Stimulated activated CD4-positive, alpha-beta T cell treated with anti-CD3 and anti-CD28 coated beads, Interleukin-15, amount 100 ng/mL, for 1 hour (primary cell): ENCODE measurements at places on chromosomes 2 and 18.

DNA sequence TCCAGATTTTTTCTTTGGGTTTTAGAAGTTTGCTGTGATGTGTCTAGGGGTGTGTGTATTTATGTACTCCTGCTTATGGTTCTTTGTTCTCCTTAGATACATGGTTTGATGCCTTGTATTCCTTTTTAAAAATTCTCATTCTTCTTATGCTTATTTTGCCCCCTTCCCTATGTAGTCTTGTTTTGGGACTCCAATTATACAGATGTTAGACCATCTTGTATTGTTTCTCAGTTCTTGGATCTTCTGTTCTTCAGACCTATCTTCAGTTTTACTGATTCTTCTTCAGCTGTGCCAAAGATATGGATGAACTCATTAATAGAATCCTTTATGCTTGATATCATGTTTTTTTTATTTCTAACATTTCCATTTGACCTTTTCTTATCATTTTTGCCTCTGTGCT lies 14.2 kb upstream of the MSL3B start:
- no peak for DNase-seq

DNA sequence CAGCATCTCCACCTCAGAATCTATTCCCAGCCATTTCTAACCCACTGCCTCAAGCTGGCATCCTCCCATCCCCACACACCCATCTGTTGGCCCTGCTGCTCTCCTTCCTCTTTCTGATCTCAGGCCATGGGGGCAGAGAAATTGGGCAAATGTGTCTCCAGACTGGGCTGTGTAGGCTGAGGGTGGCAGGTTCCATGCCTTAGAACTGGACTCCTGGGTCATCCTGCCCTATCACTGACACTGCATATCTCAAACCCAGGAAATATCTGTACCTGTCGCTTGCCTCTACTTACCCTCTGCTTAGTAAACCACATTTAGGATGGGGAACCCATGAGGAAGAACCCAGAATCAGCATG lies 1.8 kb downstream of the WNT10A start:
- DNase-seq = no peak

GRCh38 chr2:151786483-151786882 lies 41.7 kb downstream of the ARL5A start:
- DNase-seq = no peak

GRCh38 chr18:56200381-56200911 lies 437.9 kb downstream of the TXNL1 start:
- DNase-seq = no peak

DNA sequence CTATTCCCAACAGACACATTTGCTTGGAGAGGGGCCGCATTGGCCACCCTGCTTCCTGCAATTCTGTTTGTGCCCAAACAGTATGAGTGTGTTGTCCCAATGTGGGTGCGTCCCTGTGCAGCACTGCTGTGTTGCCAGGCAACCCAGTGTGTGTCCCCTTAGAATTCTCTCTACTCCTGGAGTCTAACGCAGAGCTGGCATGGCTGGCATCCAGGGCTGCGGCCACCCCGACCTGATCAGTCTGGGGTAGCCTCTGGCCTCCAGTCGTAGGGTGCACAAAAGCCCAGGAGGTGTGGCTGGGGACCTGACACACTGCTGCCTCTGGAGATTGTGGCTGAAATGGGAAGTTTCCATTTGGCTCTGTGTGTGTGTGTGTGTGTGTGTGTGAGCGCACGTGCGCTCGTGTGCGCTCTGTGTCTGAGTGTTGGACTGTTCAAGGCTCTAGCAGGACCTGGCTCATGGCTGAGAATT lies 48.0 kb downstream of the TEX44 start:
- DNase-seq = no peak

- DNase-seq = peak; percentile 35
Measured at GRCh38 chr18:11849841-11850634, 1.2 kb upstream of the CHMP1B start.

GRCh38 chr2:127094509-127095366 lies 12.2 kb downstream of the BIN1 start:
- no peak for DNase-seq

GRCh38 chr18:9429662-9429993 lies 45.7 kb upstream of the RALBP1 start:
- DNase-seq = no peak

GRCh38 chr2:165068487-165068757 lies 113.1 kb upstream of the SLC38A11 start:
- no peak for DNase-seq

DNA sequence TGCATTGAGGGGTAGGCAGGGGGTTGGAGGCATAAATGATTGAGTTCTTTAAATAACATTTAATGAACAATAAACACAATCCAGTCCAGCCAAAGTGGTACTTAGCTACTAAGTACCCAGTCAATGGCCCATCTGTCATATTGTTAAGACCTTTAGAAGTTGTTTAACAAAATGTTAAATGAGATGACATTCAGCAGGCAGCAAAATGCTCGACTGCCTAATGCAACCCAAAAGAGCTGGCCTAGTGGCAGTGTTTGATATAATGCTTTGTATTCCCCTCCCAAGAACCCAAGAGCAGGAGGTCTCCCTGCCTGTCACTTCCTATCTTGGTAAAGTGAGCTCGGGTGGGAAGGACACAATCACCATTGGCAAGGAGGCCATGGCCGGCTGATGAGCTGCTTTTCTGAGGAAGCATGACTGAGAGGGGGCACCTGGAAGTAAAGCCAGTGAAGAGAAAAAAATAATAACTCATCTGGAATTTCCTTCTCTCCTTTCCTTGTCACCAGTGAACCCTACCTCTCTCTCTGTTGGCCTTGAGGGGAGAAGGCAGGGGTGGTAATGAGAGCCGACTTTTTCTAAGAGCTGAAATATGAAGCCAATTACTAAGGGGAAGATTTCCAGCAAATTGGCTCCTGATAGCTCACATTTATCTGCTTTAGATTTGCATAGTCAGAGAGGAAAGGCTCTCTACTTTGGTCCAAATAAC lies 140.6 kb downstream of the C1D start:
- no peak for DNase-seq

DNA sequence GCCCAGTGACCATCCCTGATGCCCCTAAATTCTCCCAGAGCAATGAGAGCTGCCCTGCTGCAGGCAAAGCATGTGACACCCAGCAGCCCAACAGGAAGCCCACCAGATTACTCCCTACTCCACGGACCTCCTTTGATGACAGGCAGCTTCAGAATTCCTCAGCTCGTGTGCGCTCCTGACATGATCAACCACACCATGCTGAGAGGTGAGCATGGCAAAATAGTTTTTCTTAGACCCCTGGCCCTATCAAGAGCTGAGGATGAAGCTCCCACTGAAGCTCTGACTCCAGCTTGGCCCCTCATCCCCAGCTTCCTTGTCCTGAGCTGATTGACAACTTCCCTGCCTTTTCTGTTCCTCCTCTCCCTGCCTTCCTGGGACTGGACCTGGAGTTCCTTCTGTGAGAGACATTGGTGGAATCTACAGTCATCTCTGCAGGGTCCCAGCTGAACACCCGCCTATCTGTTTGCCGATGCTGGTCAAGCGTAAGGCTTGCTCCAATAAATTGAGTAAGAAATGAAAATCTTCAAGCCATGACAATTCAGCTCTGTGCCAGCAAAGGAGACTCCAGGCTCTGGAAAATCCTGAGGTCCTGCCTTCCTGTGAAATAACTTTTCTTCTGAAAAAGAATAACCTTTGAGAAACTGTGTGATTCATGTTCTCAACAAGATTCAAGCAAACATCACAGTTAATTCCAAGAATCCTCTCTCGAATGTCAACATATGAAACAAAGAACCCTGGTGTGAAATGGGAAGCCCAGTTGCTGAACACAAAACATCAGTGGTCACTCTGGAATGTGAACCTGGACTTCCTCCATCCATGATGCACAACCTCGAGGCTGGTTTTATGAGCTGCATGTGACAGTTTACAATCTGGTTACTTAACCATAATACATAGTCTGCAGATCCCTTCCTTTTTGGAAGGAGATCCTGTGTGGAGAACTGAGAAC lies 201.1 kb downstream of the SPP2 start:
- no peak for DNase-seq

DNA sequence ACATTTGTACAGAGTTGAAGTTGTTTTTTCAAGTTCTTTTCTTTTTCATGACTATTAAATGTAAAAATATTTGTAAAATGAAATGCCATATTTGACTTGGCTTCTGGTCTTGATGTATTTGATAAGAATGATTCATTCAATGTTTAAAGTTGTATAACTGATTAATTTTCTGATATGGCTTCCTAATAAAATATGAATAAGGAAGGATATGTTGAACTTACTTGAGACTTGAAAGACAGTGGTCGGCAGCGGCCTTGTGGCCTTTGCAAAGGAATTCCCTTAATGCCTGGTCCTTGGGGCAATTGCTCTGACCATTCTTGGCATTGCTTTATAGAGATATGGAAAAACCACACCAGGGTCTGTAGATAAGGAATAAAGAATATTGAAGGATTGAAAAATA lies 25.9 kb upstream of the TMEM87B start:
- DNase-seq = no peak

DNA sequence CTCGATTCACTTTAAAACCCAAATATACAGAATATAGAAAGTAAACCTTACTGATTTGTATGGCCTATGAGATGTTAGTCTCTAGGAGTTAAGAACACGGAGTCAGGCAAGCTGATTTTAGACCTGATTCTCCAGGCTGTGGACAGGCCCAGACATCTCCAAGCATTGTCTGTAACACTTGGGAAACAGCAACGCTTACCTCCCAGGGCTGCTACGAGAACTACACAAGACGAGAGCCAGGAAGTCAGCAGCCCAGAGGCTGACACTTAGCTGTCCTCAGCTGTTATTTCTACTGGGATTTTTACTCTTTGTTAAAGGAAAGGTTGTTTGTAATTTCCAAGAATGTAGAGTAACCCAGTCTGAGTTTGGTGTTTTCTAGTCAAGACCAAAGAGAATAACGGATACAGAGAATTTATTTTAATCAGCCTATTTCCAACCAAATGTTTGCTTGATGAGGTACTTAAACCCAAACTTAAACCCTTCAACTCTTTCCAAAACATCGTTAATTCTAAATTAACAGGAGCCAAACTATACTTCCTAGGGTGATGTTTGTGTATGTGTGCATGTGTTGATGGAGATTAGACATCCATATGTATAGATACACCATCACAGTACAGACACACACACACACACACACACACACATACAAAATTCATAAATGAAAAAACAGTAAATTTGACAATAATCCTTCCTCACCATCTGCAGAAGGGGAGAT lies 123.4 kb downstream of the LAMA1 start:
- DNase-seq = no peak
